ENCODE measurements at places on chromosomes 7 and 10.

- H3K36me3 ChIP-seq = no peaks in the 10 kb centered on the region
- no peak for DNase-seq
- peak overlapping the region; percentile 51 for H3K27ac ChIP-seq
- H3K4me3 ChIP-seq = no peak overlapping the region
- no peaks in the 10 kb centered on the region for H3K4me1 ChIP-seq
- peaks cover 8% of the 10 kb centered on the region for H3K27me3 ChIP-seq
These were observed 7.0 kb downstream of the GSAP start for GRCh38 chr7:77409005-77409738.

GRCh38 chr7:127089146-127089545 lies 163.6 kb downstream of the GRM8 start:
- no peaks in the 10 kb centered on the region for H3K36me3 ChIP-seq
- DNase-seq = no peak
- H3K4me1 ChIP-seq = no peaks in the 10 kb centered on the region
- no peaks in the 10 kb centered on the region for H3K27me3 ChIP-seq

GRCh38 chr7:135509589-135509838 lies 388 bp downstream of the CNOT4 start:
- H3K4me1 ChIP-seq = peaks cover 14% of the 10 kb centered on the region
- H3K4me3 ChIP-seq = no peak overlapping the region
- no peak overlapping the region for H3K27ac ChIP-seq
- no peaks in the 10 kb centered on the region for H3K27me3 ChIP-seq

DNA sequence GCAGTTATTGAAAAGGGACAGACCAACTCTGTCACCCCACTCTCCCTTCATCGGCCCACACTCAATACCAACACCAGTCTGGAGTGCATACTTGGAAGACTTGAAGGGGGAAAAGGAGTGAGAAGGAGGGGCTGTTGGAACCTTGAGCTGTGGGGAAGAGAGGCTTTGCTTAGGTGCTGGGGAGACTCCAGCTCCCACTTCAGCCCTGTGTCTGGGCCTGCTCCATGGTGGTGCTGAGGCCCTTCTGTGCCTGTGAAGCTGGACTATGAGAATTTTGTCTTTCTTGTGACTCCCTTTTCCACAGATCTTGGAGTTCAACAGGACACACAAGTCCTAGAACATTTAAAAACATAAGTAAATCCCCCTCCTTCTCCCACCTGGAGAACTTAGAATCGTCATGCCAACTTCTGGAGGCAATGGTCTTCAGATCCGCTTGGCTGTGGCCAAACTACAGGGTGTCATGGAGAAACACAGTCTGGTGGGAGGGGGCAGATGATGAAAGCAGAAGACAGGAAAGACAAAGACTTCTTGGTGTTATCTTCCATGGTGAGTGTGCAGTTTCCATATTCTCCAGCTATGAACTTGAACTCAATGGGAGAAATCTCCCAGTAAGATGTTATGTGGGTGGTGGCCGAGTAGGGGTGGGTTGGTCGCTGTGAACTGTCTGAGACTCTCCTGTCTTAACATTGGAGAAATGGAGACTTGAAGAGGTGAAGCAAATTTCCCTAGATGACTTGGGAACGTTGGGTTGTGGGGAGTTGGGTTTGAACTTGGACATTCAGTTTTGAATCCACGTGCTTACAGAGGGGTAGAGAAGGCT lies 18.4 kb upstream of the GIMAP8 start:
- no peak overlapping the region for H3K4me3 ChIP-seq
- peaks cover 18% of the 10 kb centered on the region for H3K27me3 ChIP-seq
- H3K36me3 ChIP-seq = no peaks in the 10 kb centered on the region
- peaks cover 9% of the 10 kb centered on the region for H3K4me1 ChIP-seq
